ENCODE measurements at places on chromosomes 2 and 18. TPM values are rescaled to one million over a fixed set of nuclear protein-coding genes. Genes with fewer than 3 reads are reported as not detected.

GRCh38 chr18:80033181-80034067, 810 bp upstream of the RBFA start:
- peak overlapping the region; percentile 89 for H3K27ac ChIP-seq
- H3K4me1 ChIP-seq: peaks cover 12% of the 10 kb centered on the region
- peaks cover 3% of the 10 kb centered on the region for H3K36me3 ChIP-seq
- DNase-seq: no peak
- no peaks in the 10 kb centered on the region for H3K27me3 ChIP-seq
- peak overlapping the region; percentile 68 for H3K4me3 ChIP-seq

GRCh38 chr2:181499231-181499630, 42.0 kb downstream of the ITGA4 start:
- no peak for DNase-seq
- no peaks in the 10 kb centered on the region for H3K36me3 ChIP-seq
- H3K27me3 ChIP-seq: no peaks in the 10 kb centered on the region
- no peak overlapping the region for H3K27ac ChIP-seq
- H3K4me3 ChIP-seq: no peak overlapping the region

DNA sequence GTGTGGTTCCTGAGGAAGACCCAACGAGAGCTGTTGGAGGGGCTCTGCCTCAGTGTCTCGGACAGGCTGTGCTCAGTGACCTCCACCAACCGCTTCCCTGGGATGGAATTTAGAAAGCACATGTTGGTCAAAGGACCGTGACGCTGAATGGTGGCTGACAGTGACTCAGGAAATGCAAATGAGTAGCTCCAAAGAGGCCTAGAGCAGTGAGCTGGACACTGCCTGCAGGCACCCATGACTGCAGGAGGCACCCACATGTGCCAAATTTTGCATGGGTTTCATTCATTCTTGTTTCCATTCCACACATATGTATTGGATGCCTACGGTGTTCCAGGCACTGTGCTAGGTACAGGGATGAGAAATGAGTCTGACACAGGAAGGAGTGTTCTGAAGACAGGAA, 46.4 kb downstream of the ACKR3 start:
- DNase-seq: no peak
- H3K4me1 ChIP-seq: no peaks in the 10 kb centered on the region
- no peak overlapping the region for H3K27ac ChIP-seq
- no peaks in the 10 kb centered on the region for H3K36me3 ChIP-seq

DNA sequence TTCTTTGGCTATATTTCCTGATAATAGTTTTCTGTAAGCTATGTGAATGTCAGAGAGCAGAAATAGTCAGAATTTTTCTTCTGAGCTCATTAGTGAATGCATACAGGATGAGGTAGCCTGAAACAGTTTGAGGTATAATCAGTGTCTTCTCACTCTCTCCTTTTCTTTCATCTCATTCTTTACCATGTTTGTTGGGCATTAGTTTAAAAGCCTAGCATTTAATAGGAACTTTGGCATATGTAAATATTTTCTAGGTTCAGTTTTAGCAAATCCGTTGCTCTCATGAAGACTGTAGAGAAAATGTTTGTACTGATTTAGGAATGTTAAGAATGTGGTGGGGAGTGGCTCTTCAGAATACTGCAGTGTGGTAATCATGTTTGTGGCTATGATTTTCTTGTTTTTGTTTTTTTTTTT, 119.4 kb downstream of the PARD3B start:
- no peaks in the 10 kb centered on the region for H3K27me3 ChIP-seq
- no peak for DNase-seq
- peaks cover 5% of the 10 kb centered on the region for H3K4me1 ChIP-seq
- H3K27ac ChIP-seq: no peak overlapping the region
- H3K36me3 ChIP-seq: no peaks in the 10 kb centered on the region

- no peak for DNase-seq
- H3K4me1 ChIP-seq: peaks cover 17% of the 10 kb centered on the region
- no peaks in the 10 kb centered on the region for H3K36me3 ChIP-seq
- no peak overlapping the region for H3K4me3 ChIP-seq
Measured at GRCh38 chr2:190354003-190354690, 10.8 kb downstream of the INPP1 start.

GRCh38 chr2:71538656-71539265, 85.4 kb downstream of the DYSF start:
- H3K36me3 ChIP-seq: no peaks in the 10 kb centered on the region
- no peaks in the 10 kb centered on the region for H3K27me3 ChIP-seq
- no peak overlapping the region for H3K27ac ChIP-seq
- H3K4me1 ChIP-seq: no peaks in the 10 kb centered on the region
- no peak for DNase-seq

DNA sequence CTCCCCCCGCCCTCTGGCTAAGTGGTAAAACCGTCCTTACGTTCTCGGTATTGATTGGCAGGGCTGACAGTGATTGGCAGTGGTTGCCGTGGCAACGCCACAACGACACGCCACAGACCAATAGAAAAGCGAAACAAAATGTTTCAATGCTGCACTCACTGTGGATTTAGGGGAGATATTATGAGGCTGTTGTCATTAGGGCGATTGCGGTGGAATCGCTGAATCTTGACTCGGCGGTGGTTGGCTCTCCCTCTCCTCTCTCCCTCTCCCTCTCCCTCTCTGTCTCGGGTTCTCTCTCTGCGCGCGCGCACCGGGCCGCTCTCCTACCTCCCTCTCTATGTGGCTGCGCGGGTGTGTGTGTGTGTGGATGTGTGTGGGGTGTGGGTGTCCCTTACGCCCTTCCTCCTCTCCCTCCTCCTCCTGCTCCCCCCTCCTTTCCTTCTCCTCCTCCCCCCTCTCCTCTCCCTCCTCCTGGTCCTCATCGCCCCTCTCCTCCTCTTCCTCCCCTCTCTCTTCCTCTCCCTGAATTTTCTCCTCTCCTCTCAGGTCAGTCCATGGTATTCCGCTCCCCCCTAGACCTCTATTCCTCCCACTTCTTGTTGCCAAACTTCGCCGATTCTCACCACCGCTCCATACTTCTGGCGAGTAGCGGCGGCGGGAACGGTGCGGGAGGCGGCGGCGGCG, at the start of gene SIX3:
Gene SIX3, plus strand, starts transcription at position 152 of the 684 bp plus-strand sequence. Its CDS starts 403 bp downstream, at position 555.
- no peaks in the 10 kb centered on the region for H3K36me3 ChIP-seq
- H3K27me3 ChIP-seq: peaks cover 16% of the 10 kb centered on the region
- no peak within 1 kb of the TSS for H3K27ac ChIP-seq
- no peak within 1 kb of the TSS for H3K4me3 ChIP-seq
- H3K4me1 ChIP-seq: peaks cover 28% of the 10 kb centered on the region
- no peak for DNase-seq

DNA sequence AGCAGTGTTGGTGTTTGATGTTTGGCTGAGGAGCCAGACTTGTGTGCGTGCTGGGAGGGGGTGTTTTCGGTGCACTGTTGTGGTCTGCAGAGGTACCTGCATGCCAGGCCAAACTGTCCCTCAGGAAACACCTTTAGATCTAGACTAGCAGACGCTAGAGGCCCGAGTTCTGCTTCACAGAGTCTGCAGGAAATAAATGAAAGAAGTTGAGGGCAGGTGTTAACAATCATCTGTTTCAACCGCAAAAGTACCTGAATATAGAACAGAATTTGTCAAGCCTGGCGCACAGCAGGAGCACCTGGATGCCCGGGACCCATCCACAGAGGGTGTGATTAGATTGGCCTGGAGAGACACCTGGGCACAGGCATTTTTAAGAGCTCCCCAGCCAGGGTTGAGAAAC, 40.5 kb upstream of the REL start:
- H3K27ac ChIP-seq: no peak overlapping the region
- no peak overlapping the region for H3K4me3 ChIP-seq
- no peaks in the 10 kb centered on the region for H3K4me1 ChIP-seq

GRCh38 chr2:133755480-133756300, 187.4 kb upstream of the NCKAP5 start:
- H3K36me3 ChIP-seq: no peaks in the 10 kb centered on the region
- H3K27me3 ChIP-seq: no peaks in the 10 kb centered on the region
- no peak overlapping the region for H3K27ac ChIP-seq
- H3K4me1 ChIP-seq: no peaks in the 10 kb centered on the region
- no peak overlapping the region for H3K4me3 ChIP-seq
- DNase-seq: no peak

- H3K4me1 ChIP-seq: peaks cover 5% of the 10 kb centered on the region
Measured at GRCh38 chr18:51890762-51891161, 449.2 kb upstream of the DCC start.

DNA sequence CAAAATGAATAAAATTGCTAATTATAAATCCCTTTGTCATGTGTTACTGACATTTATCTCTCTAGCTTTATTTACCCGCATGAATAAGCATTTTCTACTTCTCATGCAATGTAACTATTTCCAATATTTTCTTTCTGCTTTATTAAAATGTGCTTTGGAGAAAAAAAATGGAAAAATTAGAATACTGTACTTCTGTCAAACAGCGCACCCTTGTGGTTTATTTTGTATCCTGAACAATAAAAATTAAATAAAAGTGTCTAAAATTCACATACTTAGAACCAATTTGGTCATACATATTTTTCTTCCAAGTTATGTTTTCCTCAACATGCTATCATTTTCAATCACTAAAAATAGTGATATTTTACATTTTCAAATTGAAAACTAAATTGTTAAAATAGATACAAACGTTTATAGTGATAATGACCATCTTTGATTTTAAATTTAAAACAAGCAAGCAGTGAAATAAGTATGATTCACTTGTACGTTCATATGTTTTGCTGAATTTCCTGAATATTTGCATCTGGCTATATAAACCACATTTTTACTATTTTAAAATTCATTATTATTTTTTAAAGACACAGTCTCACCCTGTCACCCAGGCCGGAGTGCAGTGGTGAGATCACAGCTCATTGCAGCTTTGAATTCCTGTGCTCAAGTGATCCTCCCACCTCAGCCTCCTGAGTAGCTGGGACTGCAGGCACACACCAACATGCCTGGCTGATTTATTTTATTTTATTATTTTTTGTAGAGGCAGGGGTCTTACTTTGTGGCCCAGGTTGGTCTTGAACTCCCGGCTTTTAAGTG, 95.9 kb upstream of the GRB14 start:
- H3K36me3 ChIP-seq: peaks cover 20% of the 10 kb centered on the region
- H3K27me3 ChIP-seq: no peaks in the 10 kb centered on the region
- peak overlapping the region; percentile 41 for H3K27ac ChIP-seq

GRCh38 chr2:239371726-239372686, 28.8 kb downstream of the HDAC4 start:
- no peaks in the 10 kb centered on the region for H3K27me3 ChIP-seq
- H3K4me3 ChIP-seq: no peak overlapping the region
- peaks cover 3% of the 10 kb centered on the region for H3K36me3 ChIP-seq
- no peak for DNase-seq
- H3K27ac ChIP-seq: no peak overlapping the region
- no peaks in the 10 kb centered on the region for H3K4me1 ChIP-seq

DNA sequence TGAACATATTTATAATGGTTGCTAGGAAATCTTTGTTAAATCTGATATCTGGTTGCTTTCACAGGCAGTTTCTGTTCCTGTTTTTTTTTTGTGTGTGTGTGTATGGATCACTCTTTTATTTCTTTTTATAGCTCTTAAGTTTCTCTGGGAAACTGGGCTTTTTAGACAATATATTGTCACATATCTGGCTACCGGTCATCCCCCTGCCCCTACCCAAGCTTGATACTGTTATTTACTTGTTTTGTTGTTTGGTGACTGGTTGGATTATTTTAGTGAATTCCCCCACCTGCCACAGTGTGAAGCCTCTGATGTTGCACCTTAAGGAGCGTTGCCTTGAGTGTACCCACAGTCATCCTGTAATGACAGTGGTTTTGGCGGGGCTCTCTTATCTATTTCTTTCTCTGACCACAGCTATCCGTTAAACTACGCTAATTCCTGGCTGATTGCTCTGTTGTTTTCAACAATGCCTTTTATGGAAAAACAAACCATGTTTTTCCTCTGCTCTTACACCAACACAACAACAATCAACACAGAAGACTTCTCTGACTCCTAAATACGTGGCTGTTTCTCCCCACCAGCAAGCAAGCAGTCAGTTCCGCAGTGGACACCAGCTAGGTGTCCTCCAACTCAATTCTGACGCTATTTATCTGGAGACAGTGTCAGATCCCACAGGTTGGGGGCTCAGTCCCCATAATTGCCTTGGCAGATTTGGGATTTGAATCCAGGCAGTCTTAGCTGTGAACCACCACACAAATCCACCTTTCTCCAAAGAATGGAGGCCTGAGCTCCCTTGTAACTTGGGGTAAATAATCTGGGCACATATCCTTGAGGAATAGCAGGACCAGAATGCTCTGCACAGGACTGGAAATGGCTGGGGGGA, 10.9 kb downstream of the GNLY start:
- H3K4me3 ChIP-seq: no peak overlapping the region
- H3K4me1 ChIP-seq: peaks cover 47% of the 10 kb centered on the region
- no peaks in the 10 kb centered on the region for H3K36me3 ChIP-seq
- no peaks in the 10 kb centered on the region for H3K27me3 ChIP-seq

- H3K27me3 ChIP-seq: no peaks in the 10 kb centered on the region
- H3K36me3 ChIP-seq: no peaks in the 10 kb centered on the region
- DNase-seq: no peak
- H3K4me1 ChIP-seq: peaks cover 63% of the 10 kb centered on the region
Measured at GRCh38 chr2:240985881-240986786, 12.3 kb upstream of the SNED1 start.

DNA sequence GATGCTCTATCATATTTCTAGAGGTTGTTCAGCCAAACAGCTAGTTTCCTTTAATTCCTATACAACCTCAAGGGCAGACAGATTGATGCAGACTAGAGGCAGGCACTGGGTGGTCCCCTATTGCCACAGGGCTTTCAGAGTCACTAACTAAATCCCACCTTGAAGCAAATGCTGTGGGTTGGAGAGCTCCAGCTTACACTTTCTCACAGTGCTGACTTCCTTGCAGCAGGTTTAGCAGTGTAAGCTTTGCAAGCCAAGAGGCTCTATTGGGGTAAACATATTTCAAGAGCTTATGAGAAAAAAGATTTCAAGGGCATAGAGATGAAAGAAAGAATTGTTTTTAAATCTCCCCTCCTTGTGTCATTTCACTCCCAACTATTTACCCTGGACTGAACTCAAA, 366.5 kb upstream of the CRIM1 start:
- no peak overlapping the region for H3K4me3 ChIP-seq
- no peaks in the 10 kb centered on the region for H3K27me3 ChIP-seq
- no peaks in the 10 kb centered on the region for H3K36me3 ChIP-seq
- no peaks in the 10 kb centered on the region for H3K4me1 ChIP-seq
- no peak overlapping the region for H3K27ac ChIP-seq
- no peak for DNase-seq

DNA sequence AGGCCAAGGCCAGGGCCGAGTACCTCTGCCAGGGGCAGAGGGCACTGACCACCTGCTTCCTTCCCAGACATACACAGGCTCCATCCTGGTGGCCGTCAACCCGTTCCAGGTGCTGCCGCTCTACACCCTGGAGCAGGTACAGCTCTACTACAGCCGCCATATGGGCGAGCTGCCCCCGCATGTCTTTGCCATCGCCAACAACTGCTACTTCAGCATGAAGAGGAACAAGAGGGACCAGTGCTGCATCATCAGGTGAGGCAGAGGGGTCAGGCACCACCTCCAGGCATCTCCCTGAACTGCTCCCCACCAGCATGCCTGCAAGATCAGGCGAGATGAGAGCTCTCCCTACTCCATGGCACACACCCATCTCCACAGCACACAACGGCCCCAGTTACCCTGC, 31.1 kb downstream of the MYO7B start:
- H3K4me1 ChIP-seq: no peaks in the 10 kb centered on the region
- no peaks in the 10 kb centered on the region for H3K27me3 ChIP-seq
- H3K27ac ChIP-seq: no peak overlapping the region
- no peak for DNase-seq

The AKAIN1 gene
- total RNA-seq: 0.75 TPM

The ZBTB7C gene
- 1.1 TPM for total RNA-seq

The INPP5D gene
- 8.9 TPM for total RNA-seq

The INO80B gene
- total RNA-seq: 7.0 TPM

The B4GALT6 gene
- 0.67 TPM for total RNA-seq

The CCDC74B gene
- total RNA-seq: 0.17 TPM

The ZNF236 gene
- 6.5 TPM for total RNA-seq

The GPR55 gene
- 0.05 TPM for total RNA-seq

The CAPN14 gene
- 0.08 TPM for total RNA-seq

The GPR45 gene
- total RNA-seq: not detected

The EFHD1 gene
- 13.9 TPM for total RNA-seq

Data from liver (tissue), 10 donors.